NCI-H1930 (cell line): ENCODE measurements at places on chromosomes 2 and 18.
A peak's percentile ranks its signal among the peaks of the same experiment; 100 is the strongest.

DNA sequence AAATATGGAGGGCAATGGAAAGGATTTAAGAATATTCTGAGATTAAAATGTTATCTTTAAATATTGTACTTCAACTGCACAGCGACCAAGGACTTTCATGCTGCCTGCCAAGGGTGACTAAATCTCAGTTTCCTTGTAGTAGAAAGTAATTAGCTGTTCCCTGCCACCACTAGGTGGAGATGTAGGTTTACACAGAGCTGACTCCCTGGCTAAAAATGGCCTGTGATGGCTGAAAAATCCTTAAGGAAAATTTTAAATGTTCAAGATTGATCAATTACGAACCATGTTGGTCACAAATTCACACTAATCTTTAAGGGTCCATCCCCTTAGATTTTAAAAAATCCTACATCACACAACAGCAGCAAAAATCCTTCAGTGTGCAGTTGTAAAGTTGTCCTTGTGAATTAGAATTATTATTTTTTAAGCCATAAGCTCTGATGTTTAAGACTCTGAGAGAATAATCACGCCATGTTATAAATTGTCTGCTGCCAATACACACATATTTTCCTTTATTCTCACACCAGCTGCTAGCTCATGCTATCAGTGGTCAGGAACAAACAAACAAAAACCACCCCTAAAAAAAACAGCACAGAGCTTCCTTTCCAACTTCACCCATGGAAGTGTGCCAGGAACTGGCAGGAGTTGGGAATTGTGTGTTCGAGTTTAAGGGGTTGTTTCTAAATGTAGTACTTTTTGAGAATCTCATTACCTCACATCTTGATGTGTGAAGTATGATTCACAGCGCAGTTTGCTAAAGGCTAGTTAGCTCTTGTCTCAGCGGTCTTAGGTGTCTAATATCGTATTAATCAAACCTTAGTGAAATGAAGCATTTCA, 399.8 kb downstream of the TMEM182 start:
- DNase-seq = peak; percentile 17

DNA sequence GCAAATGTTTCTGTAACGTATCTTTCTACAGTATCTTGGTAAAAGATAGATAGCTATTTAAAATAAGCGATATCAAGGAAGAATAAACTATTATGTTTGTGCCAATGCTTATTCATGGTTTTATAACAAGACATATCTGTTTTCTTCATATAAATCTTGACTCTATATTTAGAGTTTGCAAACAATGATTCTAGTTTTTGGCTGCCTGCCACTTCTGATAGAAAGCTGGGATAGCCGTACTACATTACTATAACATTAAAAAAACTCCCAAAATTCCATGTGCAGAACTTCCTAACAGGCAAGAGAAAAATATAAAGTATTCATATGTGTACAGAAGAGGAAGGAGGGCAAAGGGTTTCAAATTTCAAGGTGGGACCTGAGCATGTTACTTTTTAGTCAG, 985.0 kb downstream of the BCL11A start:
- no peak for DNase-seq

DNA sequence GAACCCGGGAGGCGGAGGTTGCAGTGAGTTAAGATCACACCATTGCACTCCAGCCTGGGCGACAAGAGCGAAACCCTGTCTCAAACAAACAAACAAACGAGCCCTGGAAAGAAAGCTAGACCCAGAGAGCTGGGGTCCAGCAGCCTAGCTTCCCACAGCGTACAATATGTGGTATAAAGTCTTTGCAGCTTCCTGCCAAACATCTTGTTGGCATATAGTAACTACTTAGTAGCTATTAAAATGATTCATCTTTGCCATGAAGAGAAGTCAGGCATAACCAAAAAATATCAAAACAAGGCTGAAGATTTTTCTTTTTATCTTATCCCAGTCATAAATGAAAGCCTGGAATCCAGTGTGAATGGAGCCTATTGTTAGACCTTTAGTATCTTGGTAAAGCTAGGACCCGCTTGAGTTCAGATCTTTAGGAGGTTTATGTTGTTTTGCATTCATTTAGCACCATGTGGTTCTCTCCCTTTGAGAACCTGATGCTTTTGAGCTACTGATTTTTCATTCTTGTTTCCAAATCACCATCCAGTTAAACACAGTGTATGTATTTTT, 139.7 kb upstream of the NOSTRIN start:
- no peak for DNase-seq

DNA sequence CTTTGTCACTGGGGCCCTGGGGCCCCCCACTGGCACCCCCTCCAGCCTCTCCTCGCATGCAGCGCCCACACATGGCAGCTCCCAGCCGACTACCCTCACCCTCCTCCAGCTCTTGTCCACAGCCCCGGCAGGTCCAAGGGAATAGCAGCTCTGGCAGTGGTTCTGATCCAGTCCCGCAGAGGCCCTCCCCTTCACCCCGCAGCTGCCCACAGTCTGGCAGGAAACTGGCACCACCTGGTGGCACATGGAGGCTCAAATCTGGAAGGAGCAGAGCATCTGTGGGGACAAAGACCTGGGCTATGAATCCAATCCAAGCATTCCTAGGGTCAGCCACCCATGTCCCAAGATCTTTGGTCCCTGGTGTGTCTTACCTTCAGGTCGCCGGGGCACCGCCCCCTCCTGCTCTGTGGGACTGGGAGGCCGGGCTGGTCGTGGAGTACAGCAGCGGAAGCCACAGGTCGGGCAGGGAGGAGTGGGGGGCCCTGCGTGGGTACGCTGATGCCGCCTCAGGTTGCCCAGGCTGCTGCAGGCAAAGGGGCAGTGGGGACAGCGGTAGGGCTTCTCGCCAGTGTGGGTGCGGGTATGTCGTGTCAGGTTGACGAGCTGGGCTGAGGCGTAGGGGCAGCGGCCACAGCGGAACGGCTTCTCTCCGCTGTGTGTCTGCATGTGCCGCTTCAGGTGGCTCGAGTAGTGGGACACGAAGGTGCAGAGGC, 2.3 kb downstream of the ZNF513 start:
- no peak for DNase-seq

- DNase-seq = no peak
These were observed 57.7 kb downstream of the CD28 start for GRCh38 chr2:203763938-203764664.
